ENCODE measurements at places on chromosomes 7 and 10.
A peak's percentile ranks its signal among the peaks of the same experiment; 100 is the strongest.

GRCh38 chr10:69213591-69214311, 6.4 kb upstream of the HKDC1 start:
- peak; percentile 11 for DNase-seq

GRCh38 chr7:131765575-131765974, 209.1 kb upstream of the PODXL start:
- no peak for DNase-seq

GRCh38 chr7:46710927-46711326, 789.9 kb upstream of the IGFBP3 start:
- no peak for DNase-seq

DNA sequence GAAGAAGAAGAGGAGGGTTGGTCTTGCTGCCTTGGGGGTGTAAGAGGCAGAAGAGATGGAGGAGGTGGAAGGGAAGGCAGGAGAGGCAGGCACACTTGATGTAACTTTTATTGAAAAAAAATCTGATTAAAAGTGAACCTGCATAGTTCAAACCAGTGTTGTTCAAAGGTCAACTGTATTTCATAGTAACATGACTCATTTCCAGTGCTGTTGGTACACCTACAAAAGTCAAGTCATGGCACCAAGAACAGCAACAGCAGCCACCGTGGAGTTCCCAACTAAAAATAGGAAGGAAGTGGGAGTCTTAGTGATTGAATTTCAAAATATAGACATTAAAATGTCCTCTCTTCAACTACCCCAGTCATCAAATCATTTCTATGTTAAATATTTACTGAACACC, 88.5 kb downstream of the CTNNA3 start:
- no peak for DNase-seq

DNA sequence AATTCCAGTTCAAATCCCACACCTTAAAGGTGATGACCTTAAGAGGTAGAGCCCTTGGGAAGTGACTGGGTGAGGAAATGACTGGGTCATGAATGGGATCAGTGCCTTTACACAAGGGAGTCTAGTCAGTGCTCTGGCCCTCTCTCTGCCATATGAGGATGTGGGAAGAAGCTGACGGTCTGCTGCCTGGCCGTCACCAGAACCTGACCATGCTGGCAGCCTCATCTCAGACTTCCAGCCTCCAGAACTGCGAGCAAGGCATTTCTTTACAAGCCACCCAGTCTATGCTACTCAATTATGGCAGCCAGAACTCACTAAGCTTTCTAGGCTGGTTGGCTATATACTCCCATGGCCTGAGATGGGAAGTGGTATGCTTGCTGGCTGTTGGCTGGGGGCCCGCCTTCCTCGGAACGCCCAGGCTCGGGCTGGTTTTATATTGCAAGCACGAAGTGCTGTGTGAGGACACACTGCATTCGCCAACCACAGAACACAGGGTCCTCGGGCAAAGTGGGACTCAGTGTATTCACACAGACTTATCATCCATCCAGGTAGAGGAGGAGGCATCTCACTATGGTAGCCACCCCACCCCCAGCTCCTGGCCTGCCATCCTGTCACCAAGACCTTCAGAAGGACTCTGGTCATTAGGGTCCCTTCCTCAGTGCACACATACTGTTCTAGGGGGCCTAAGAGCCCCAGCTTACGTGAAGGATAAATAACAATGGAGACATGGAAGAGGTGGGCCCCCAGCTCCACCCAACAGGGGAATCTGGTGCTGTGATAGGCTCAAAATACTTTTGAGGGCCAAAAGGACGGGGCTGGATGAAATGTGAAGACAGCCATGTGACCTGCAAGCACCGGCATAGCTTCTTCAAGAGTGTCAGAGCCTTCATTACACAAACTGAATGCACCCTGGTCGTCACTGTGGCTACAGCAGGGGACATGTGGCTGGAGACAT, 49.0 kb downstream of the ZRANB1 start:
- DNase-seq, result no peak

GRCh38 chr10:80544316-80544953, 6.7 kb downstream of the SH2D4B start:
- no peak for DNase-seq

DNA sequence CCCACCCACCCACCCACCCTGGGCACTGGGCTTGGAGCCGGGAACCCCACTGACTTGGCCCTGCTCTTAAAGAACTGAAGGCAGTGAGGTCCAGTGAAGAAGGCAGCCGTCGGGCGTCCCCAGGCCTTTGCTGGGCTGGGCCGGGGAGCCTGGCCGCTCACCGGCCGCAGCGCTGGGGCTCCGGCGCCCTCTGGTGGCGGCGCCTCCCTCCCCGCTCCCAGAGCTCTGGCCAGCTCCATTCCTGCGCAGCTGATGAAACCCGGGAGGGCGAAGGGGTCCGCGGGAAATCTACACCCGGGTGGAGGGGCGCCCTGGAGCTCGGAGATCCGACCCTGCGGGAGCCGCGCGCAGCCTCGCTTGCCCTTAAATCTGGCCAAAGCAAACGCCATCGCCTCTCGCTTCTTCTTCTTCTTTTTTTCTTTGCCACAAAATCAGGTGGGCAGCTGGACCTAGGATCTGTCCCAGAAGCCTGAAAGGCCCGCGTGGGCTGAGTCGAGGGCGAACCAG, 1.7 kb upstream of the CXCL12 start:
- peak; percentile 41 for DNase-seq

GRCh38 chr7:99837649-99838361, 10.0 kb downstream of the CYP3A43 start:
- no peak for DNase-seq

GRCh38 chr10:73858013-73858708, 16.2 kb downstream of the CAMK2G start:
- DNase-seq, result no peak

GRCh38 chr10:119713744-119714483, 11.9 kb upstream of the INPP5F start:
- no peak for DNase-seq

- no peak for DNase-seq
These were observed 13.5 kb upstream of the TSPAN13 start for GRCh38 chr7:16739863-16740622.

DNA sequence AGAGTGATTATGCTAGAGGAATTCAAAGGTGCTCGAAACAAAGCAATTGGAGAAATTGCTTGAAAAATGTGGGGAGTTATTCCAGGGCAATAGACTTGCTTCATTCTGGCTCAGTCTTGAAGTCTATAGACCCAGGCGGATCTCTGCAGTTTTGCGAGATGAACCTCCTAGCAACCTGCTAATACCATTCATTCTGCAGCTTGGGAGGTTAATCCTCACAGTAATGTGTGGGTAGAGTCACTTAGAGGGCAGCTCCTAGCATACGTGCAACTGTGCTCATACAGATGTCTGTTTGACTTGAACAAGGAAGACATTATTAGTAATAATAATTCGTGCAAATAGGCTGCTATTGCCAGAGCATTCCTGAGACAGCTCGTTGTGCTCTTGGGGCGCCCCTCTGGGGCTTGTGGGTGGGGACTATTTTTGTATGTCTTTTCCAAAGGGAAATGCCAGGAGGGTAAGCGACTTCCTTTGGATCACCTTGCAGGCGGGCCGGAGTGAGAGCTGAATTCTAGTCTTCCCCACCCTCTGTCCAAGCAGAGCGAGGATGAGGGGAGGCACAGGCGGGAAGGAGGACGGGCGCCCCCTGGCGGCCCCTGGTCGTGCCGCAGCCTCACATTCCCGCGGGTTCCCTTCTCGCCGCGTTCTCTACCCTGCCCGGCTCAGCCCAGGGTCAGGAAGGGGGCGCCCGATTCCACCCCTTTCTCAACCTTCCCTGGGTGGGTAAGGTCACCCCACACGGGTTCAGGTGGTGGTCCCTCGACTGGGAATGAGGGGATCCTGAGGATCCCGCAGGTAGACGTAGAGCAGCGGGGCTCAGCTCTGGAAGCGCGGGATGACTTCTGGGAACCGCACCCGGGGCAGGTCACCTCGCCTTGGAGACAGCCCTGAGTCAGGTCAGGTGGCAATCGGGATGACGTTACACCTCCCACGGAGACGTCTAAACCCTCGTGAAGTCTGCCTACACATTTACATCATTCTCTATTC, 241.5 kb downstream of the PHTF2 start:
- DNase-seq, result peak; percentile 29

- no peak for DNase-seq
These were observed 58.3 kb downstream of the MALSU1 start for GRCh38 chr7:23357190-23358093.

DNA sequence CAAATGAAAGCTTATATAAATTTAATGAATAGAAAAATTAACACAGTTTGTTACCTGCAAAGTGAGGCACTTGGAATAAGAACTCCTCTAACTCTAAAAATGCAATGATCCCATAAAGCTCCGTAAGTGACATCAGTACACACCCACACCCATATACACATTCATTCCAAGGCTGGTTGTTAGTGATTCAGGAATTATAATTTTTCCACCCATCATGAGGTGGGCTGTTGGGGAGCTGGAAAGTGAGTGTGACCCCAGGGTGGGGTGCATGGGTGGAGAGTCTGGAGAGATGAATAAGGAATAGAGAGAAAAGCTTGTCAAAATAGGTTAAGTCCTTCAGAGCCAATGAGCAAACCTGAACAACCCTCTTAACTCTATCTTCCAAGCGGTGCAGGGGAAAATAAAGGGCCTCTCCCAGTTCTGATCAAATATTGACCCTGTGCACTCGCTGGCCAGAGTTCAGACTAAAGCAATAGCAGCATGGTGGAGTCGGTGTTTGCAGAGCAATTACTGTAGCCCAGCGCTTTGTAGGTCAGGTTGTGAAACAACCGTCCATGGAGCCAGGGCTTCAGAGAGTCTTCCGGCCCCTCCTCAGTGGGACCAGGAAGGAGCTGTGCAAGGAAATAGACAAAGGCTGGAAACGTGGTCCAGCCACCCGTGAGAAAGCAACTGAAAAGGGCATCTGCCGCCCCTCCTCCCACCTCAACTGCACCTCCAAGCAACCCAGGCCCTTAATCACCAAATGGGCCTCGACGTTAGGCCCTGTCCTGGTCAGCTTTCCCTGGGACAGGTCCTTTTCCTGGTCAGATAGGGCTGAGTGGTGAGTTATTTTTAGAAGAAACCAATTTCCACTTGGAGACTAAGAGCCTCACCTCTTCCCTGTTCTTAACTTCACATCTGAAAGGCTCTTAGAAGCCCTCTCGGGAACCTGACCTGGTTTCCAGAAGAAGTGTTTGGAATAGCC, 61.2 kb downstream of the SH3PXD2A start:
- no peak for DNase-seq

- no peak for DNase-seq
These were observed 7.4 kb upstream of the SAMD8 start for GRCh38 chr10:75103881-75104686.

DNA sequence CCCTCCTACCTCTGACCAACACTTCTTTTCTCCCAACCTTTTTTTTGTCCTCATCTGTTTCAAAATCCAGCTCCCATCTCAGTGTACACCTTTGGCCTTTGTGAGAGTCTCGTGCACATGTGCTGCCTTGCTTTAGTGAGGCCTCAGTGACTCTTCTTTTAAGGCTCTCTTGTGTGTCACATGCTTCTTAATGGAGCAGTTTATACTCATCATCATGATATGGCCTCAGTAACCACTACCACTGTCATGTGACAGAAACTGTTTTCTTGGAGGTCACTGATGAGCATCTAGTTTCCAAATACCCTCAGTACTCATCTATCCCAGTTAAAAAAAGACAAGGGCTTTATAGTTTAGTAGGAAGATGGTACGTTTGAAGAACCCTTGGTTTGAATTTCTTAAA, 8.1 kb upstream of the ARHGAP22 start:
- no peak for DNase-seq

DNA sequence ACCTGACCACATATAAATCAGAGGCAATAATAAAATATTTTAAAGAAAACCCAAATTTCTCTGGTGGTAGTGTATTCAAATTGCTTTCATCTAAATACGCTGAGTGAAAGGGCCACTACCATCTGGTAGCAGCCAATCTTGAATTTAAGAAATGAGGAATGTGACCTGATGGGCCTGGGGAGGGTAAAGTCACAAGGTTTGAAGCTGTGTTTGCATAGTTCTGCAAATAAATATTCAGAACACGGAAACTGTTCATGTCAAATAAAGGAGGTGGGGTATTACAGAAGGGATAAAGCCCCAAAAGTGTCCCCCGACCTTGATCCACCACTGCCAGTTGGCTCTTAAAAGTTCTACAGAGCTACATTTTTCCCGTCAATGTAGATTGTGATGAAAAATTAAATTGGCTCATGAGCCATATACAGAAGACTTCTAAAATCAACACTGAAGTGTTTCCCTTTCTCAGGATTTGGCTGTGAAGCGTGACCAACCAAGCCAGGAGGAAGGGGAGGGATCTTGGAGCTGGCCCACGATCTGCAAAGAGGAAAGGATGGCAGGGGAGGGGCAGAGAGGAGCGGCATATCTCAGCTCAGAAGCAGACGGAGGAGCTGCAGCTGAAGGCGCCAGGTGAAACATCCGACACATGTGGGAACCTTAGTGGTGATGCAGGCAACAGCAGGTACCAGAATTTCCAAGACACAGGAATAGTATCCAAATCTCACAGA, 39.6 kb downstream of the MPP7 start:
- DNase-seq, result no peak

DNA sequence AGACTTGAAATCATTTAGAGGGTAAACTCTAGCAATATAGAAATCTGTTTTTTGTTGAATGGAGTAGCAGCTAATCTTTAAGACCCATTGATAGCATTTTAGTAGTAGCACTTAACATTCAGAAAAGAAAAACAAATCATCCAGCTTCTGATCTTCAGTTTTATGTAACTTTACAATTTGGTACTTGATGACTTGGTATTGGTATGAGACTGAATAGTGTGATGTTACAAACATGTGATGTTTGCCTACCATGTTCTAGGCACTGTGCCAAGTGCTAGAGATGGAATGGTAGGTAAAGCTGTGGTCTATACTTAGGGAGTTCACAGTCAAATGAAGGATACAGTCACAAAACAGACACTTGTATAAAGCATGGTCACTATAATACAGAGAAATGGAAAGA, 21.3 kb downstream of the ZEB1 start:
- no peak for DNase-seq

DNA sequence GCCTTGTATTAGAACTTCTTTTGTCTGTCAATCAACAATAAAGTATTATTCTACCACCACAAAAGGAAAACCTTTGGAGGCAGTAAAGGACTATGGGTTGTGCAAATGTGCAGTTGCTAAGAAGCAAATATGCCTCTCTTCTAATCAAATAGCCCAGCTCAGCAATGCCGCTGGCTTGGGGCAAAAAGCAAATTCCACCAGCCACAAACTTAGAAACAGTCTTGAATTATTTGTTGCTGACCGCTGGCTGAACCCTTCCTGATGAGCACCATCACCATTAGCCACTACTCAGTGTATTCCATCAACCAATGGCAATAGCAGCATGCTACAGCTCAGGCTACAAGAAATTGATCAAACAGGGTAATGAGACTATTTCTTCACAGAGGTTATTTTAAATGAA, 51.0 kb downstream of the SKAP2 start:
- DNase-seq, result no peak

- DNase-seq, result no peak
These were observed 14.9 kb upstream of the LGI1 start for GRCh38 chr10:93742633-93743349.

DNA sequence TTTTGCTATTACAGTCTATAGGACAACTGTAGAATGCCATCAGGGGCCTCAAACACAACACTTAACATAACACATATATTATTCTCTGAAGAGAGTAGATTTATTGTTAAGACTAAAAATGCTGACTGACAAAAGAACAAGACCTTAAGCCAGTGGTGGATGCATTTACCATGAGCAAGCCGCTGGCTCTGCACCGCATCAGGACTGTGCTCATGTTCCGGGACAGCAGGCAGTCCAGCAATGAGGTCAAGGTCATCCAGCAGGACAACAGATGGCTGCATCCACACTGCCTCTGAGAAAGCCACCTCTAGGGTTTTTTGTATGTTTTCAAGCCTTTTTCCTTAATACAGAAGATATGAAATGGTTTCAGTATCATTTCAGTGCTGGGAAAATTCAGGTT, 23.8 kb downstream of the PEX1 start:
- DNase-seq, result no peak

GRCh38 chr10:42476101-42476500, 162.3 kb downstream of the ZNF33B start:
- DNase-seq, result no peak

Measured in hematopoietic multipotent progenitor cell (in vitro differentiated cells).